Right lobe of liver (tissue), 6 donors: ENCODE measurements at places on chromosomes 7 and 10.

DNA sequence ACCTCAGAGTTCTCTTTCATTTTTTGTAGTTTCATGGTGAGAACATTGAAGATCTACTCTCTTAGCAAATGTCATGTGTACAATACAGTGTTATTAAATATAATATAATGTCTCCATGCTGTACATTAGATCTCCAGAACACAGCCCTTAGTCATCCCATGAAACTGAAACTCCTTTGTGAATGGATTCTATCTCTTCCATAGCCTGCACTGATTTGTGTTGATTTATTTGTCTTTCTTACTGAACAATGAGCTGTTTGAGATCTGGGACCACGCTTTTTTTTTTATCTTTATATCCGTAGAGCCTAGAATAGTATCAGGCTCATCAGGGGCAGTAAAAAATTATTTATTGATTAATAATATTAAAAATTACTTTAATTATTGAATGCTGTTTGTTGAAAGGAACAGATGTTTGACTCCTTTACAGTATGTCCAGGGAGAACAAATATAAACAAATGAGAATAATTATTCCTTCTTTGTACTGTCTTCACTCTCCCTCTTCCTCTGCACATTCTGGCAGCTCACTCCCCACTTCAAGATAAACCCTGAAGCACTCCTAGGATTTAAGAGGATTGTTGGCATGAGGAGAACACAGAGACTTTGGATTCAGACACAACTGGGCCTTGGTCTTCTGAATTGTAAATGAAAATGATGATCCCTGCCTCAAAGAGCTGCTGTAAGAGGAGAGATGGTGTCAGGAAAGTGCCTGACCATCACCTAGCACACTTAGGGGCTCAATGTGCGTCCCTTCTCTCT lies 81.6 kb upstream of the MSRB2 start:
- no peak for DNase-seq
- no peaks in the 10 kb centered on the region for H3K27me3 ChIP-seq
- no peaks in the 10 kb centered on the region for H3K4me1 ChIP-seq
- no peaks in the 10 kb centered on the region for H3K36me3 ChIP-seq
- no peak overlapping the region for H3K4me3 ChIP-seq
- no peak overlapping the region for H3K27ac ChIP-seq

DNA sequence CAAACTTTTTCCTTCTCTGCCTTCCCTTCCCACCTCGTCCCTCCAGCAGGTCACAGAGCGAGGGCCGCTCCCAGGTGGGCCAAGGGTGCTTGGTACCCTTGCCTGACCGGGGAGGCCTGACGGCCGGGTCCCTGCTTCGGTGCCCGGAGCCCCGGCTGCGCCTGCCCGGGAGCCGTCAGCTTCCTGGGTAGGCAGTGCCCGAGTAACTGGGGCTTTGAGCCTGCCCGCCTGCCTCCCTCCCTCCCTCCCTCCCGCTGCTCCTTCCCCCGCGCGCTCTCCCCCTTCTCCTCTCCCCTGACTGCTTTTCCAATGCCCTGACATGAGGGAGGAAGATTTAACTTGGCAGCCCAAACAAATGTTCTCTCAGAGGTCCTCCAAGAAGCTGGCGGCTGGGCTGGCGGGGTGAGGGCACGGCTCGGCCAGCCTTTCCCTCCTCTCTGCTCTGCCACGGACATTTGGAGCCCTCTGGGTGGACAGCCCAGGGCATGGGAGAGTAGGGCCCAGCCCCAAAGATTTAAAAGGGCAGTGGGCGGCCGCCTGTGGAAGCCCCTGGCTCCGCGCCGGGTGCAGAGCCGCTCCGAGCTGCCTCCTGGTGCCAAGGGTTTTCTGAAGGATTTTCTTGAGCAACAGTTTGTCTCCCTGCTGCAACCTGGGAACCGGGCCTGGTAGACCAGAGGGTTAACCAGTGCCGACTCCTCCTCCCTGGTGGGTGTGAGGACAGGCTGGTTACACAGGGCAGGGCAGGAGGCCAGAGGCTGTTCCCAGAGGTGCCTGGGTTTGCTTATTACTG lies 2.0 kb downstream of the ZMIZ1 start:
- H3K4me3 ChIP-seq = peak overlapping the region; percentile 89
- H3K4me1 ChIP-seq = peaks cover 51% of the 10 kb centered on the region
- H3K27me3 ChIP-seq = no peaks in the 10 kb centered on the region
- DNase-seq = peak; percentile 92
- no peaks in the 10 kb centered on the region for H3K36me3 ChIP-seq

- no peak overlapping the region for H3K4me3 ChIP-seq
- H3K4me1 ChIP-seq = no peaks in the 10 kb centered on the region
- H3K36me3 ChIP-seq = no peaks in the 10 kb centered on the region
- no peak overlapping the region for H3K27ac ChIP-seq
Observed at GRCh38 chr10:99964791-99965190, 45.0 kb downstream of the DNMBP start.

GRCh38 chr7:23211589-23211988 lies 29.7 kb downstream of the NUP42 start:
- no peak for DNase-seq
- H3K4me1 ChIP-seq = peaks cover 10% of the 10 kb centered on the region
- no peak overlapping the region for H3K27ac ChIP-seq
- no peaks in the 10 kb centered on the region for H3K36me3 ChIP-seq
- no peaks in the 10 kb centered on the region for H3K27me3 ChIP-seq

GRCh38 chr10:129792864-129793263 lies 171.2 kb downstream of the EBF3 start:
- no peaks in the 10 kb centered on the region for H3K36me3 ChIP-seq
- DNase-seq = no peak
- H3K27ac ChIP-seq = no peak overlapping the region
- H3K27me3 ChIP-seq = no peaks in the 10 kb centered on the region
- no peak overlapping the region for H3K4me3 ChIP-seq
- H3K4me1 ChIP-seq = no peaks in the 10 kb centered on the region
